ENCODE measurements at places on chromosomes 3 and 15.

GRCh38 chr15:23854912-23855659 is 168.0 kb upstream of the NDN start:
- no peak for DNase-seq

DNA sequence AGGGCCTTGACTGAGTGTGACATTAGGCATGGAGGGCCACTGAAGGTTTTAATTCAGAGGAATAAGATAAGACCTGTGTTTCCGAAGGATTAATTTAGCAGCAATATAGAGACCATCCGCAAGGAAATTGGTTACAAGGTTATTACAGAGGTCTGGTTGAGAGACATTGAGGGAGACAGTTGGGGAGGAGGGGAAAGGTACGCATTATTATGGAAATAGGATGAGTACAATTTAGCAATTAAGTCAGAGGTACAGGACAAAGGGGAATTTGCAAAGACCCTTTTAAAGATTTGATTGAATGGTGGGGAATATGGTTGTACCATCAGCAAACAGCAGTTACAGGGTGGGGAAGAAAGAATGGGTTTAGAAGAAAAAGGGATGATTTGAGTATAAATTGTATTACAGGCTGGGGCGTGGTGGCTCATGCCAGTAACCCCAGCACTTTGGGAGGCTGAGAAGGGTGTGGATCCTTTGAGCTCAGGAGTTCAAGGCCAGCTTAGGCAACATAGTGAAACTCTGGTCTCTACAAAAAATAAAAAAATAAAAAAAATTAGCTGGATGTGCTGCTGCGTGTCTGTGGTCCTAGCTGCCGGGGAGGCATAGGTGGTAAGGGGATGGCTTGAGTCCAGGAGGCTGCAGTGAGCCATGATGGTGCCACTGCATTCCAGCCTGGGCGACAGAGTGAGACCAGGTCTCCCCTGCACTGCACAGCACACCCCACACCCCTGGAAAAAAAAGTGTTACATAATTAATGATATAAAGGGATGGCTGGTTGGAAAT is 11.3 kb downstream of the ARL8B start:
- no peak for DNase-seq

- no peak for DNase-seq
Observed at GRCh38 chr3:98739266-98739665, 23.9 kb upstream of the ST3GAL6 start.

DNA sequence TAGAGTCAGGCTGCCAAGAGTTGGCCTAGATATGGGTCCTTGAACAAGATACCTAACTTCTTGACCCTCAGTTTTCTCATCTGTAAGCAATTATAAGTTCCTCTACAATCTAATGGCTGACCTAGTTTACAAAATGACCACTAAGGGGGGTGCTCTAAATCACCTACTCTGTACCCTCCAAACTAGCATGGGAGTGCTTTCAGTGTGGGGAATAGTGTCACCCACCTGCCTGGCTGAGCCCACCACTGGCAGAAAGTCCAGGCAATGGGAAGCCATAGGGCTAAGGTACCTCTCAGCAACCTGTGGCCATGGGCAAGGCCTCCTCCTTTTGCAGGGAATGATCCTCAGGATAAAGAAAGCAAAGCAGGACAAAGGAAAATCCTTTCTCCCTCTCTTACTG is 58.9 kb downstream of the COL6A5 start:
- no peak for DNase-seq

DNA sequence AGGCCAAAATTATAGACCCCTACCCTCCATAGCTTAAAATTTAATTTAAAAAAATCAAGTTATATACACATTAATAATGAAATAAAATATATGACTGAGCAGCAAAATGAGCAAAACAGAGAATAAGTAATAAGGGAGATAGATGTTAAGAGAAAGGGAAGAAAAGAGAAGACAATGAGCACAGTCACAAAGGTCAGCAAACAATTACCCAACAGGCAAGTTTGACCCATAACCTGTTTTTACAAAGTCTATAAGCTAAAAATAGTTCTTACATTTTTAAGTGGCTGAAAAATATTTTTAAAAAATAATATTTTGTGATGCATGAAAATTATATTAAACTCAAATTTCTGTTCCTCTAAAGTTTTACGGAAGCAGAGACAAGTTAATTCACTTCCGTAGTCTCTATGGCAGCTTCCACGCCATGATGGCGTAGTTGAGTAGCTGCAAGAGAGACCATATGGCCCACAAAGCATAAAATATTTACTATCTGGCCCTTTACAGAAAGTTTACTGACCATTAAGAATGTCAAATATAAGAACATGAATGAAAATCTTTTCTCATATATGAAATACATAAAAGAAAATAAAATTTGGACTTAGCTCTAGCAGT is 47.5 kb downstream of the ACAP2 start:
- no peak for DNase-seq

DNA sequence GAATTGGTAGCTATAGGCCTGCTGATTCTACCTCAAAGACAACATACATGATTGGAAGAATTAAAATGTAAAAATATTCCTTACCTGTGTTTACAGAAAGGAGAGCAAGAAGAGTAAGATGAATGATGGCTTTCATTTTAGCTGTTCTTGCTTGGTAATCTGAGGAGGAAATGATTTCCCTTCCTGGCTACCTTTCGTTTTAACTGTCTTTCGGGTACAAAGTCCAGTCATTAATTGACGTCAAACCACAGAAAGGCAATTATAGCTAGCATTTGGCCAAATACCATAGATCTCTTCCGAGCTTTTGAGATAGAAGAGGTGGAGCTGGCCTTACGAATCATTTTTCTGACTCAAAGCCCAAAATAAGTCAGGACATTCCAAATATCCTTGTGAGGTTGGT is at the start of gene MUC13:
Gene MUC13, minus strand, starts transcription at position 175 of the 400 bp plus-strand sequence. Its CDS starts 39 bp downstream, at position 136.
- DNase-seq: no peak

DNA sequence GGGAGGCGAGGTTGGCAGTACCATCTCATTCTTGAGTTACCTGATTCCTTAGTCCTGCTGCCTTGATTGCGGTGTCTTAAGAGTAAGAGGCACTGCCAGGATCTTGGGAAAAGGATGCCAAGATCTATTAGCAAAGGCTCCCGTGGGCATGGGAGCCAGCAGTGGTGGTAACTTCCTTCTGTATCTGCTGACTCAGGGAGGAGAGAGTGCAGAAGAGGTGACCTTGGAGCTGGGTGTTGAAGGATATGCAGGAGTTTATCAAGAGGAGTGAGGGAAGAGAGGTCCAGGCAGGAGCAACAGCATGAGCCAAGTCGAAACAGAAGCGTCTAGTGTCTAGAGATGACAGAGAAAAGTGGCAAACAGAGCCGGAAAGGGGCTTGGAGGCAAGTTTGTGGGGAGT is 4.5 kb downstream of the MESP2 start:
- peak; percentile 9 for DNase-seq

DNA sequence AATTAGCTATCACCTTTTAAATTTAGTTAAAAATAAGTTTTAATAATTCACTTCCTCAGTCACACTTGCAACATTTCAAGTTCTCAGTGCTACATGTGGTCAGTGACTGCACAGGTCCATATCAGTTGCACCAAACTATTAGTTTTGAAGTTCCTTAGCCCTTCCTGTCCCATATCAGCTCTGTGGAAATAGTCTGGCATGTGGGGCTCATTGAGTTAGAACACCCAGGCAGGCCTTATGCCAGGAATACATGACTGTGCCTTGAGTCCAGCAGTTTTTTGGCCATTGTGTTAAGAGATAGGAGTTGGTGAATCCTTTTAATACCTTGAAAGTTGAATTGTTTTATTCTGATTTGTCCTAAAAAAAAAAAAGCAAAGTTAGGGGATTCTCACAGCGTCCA is 153.7 kb upstream of the BFSP2 start:
- DNase-seq: no peak

DNA sequence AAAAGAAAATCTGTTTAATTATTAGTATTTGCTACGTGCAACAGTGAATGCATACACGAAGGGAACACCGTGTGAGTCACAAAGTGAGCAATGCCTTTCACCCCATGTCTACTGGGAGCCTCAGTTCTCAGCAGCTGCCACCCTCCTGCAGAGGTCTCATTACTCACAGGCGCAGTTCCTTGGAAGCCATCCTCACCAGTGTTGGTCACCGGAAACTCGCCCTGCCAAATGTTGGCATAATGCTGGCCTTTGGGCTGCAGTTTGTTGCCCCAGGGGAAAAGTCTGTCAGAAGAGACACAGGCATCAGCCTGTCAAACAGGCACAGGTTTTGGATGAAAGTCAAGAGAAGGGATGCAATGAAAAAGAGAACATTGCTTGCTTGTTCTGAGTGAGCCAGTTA is 50.1 kb downstream of the SUMF1 start:
- DNase-seq: no peak

- DNase-seq: no peak
Observed at GRCh38 chr3:56851966-56852884, 50.5 kb upstream of the ARHGEF3 start.

DNA sequence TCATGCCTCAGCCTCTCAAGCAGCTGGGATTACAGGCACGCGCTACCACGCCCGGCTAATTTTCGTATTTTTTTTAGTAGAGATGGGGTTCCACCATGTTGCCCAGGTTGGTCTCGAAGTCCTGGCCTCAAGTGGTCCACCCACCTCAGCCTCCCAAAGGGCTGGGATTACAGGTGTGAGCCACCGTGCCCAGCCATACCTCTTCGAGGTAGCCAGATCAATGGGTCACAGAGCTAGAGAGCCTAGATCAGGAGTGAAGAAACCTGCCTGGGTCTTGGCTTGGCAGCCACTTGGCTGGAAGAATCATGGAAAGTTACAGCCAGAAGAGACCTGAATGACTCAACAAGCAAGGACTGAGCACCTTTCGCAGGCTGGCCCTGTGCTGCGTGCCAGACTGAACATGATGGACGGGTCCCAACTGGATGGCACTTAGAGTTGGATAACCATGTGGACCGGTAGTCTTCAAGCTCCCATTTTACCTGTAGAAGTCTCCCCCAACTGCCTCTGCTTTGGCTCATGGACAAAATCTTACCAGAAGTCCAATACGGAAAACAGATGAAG is 29.7 kb downstream of the GNB5 start:
- no peak for DNase-seq

- no peak for DNase-seq
Observed at GRCh38 chr3:40504636-40505430, 1.0 kb upstream of the ZNF620 start.

GRCh38 chr3:145188079-145188770 is 972.8 kb downstream of the PLOD2 start:
- DNase-seq: peak; percentile 26

- no peak for DNase-seq
Observed at GRCh38 chr3:132368962-132369361, 48.3 kb upstream of the DNAJC13 start.

DNA sequence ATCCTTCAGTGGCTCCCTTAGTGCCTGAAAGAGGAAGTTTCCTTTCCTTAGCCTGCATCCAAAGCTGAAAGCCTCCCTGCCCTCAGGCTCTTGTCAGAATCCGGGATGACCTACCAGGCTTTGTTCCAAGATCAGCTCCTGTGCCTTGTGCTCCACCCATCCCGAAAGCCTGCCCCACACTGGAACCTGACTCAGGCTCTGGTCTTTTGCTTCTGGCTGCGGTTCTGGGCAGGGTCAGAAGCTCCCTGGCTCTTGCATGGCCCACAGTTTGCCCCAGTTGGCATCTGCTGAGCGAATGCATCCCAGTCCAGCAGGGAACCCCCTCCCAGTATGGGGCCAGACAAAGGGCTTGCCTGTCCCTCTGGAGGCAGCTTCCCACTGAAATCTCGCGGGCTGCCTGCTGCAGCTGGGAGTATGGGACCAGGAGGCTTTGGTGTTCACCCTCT is 25.9 kb upstream of the KIF23 start:
- no peak for DNase-seq

- DNase-seq: no peak
Observed at GRCh38 chr3:13432093-13432492, 12.0 kb upstream of the NUP210 start.

DNA sequence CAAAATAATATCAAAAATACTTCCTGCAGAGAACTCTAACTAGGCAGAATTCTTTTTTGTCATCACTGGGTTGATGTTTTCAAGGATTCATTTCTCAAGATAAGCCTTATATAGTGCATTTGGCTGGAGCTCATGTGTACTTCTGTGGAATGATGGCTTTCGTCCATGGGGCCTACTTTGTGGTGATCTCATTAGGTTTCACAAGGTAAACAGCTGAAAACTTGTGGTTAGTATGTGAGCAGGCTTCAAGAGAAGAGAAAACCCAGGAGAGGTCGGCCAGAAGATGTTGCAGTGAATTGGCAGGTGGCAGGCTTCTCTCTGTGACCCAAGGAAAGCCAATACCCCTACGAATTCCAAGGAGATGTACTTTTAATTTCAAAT is 121.4 kb upstream of the PHLDB2 start:
- no peak for DNase-seq

GRCh38 chr3:113485161-113485609 is 29.8 kb downstream of the SPICE1 start:
- DNase-seq: no peak

DNA sequence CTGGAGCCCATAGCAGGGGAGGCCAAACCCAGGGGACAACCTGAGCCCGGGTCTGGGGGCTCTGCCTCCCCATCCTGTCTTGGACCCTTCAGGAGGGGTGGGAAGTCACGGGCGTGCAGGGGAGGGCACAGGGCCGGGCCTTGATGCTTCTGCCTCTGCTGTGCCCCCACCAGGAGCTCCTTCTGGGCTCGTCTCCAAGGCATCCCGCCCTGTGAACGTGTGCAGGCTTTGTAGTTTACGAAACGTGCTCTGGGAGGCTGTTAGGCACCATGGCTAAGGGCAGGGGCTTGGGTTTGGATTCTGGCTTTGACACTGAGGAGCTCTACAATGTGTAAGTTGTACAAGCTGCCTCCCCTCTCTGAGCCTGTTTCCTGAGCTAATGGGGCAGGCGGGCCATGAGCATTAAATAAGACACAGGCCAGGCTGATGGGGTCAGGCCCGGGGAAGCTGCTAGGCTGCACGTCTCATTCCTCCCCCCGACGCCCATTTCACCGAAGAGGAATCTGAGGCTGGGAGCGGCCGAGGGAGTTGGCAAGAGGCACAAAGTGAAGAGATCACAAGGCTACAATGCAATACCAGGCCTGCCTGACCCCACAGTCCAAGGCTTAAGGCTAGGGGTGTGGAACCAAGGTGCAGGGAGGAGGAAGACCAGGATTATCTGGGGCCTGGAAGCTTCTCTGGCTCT is 19.6 kb downstream of the PLXND1 start:
- DNase-seq: no peak

- no peak for DNase-seq
Observed at GRCh38 chr15:89075846-89076245, 12.4 kb upstream of the ABHD2 start.

DNA sequence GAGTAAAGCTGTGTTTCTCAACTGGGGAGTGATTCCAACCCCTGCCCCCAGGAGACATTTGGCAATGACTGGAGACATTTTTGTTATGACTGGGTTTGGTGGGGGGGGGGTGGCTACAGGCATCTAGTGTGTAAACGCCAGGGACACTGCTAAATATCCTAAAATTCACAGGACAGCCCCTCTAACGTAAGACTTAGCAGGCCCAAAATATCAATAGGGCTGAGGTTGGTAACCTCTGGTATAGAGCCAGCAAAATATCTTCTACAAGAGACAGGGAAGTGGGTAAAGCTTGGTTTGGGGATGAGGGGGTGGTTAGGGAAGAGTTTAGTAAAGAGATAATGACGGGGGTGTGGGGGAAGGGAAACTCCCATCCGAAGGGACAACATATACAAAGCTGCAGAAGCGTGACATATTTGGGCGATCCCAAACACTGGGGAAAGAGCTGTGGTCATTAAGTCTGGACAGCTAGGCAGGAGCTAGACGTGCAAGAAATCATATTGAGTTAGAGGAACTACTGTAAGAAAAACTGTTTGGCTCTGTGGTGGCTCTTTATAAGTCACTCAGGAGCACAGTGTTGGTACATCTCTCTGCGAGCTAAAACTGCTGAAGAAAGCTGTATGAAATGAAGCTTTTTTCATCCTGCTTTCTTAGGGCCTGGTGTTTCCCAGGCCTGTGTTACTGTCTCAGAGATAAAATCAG is 697 bp upstream of the TRIM69 start:
- no peak for DNase-seq

All from D341Med (cell line).